ENCODE measurements at places on chromosomes 11 and 22. TPM values are rescaled to one million over a fixed set of nuclear protein-coding genes. Genes with fewer than 3 reads are reported as not detected.
A peak's percentile ranks its signal among the peaks of the same experiment; 100 is the strongest.

Gene APOA1
- total RNA-seq, result 4.4 TPM

Gene VWCE
- total RNA-seq, result 13.8 TPM

DNA sequence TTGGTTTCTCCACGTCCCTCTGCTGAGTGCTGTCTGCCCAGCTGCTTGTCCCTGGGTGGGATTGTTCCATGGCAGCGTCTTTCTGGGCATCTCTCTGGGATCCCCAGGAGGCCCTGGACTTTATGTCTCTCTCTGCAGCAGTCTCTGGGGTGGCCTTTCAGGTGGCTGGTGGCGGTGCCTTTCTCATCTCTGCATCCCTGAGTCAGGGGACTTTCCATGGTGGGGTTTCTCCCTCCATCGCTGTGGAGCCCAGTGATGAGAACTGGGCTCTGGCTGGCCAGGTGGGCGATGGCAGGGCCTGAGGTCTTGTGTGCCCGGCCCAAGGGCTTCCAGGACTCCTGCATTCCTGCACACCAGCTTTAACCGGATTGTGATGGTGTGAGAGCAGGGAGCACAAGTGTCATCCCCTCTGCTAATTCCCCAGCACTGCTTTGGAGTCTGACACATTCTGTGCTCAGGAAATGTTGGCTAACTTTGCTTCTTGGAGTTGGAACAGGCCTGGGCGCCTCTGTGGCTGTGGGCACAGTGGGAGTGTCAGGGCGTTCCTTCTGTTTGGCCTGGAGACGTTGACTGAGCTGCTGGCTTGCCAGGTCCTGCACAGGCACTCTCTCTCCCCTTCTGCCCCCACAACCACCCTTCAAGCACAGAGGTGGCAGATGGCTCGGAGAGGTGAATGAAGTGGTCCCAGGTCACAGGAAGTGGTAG is 27.9 kb downstream of the FAM83F start:
- DNase-seq, result no peak
- no peaks in the 10 kb centered on the region for H3K27me3 ChIP-seq
- H3K4me1 ChIP-seq, result peaks cover 11% of the 10 kb centered on the region
- no peak overlapping the region for H3K4me3 ChIP-seq
- H3K27ac ChIP-seq, result peak overlapping the region; percentile 63

Gene IGF2
- total RNA-seq, result 1.5 TPM

DNA sequence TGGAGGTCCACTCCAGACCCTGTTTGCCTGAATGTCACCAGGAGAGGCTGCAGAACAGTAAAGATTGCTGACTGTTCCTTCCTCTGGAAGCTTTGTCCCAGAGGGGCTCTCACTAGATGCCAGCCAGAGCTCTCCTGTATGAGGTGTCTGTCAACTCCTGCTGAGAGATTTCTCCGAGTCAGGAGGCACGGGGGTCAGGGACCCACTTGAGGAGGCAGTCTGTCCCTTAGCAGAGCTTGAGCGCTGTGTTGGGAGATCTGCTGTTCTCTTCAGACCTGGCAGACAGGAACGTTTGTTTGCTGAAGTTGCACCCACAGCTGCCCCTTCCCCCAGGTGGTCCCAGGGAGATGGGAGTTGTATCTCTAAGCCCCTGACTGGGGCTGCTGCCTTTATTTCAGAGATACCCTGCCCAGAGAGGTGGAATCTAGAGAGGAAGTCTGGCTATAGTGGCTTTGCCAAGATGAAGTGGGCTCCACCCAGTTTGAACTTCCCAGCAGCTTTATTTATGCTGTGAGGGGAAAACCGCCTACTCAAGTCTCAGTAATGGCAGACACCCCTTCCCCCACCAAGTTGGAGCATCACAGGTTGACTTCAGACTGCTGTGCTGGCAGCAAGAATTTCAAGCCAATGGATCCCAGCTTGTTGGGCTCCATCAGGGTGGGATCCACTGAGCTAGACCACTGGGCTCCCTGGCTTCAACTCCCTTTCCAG is 99.4 kb downstream of the PDE3B start:
- DNase-seq, result no peak
- no peak overlapping the region for H3K4me3 ChIP-seq
- no peaks in the 10 kb centered on the region for H3K36me3 ChIP-seq
- H3K27me3 ChIP-seq, result no peaks in the 10 kb centered on the region
- peaks cover 22% of the 10 kb centered on the region for H3K4me1 ChIP-seq
- H3K27ac ChIP-seq, result no peak overlapping the region

- H3K36me3 ChIP-seq, result peaks cover 5% of the 10 kb centered on the region
- H3K27me3 ChIP-seq, result no peaks in the 10 kb centered on the region
- H3K4me3 ChIP-seq, result no peak overlapping the region
- DNase-seq, result no peak
- no peaks in the 10 kb centered on the region for H3K4me1 ChIP-seq
These were observed 179.6 kb upstream of the PDGFD start for GRCh38 chr11:104343578-104343977.

GRCh38 chr11:70192666-70193410 is 10.3 kb upstream of the FADD start:
- H3K4me3 ChIP-seq, result no peak overlapping the region
- peaks cover 3% of the 10 kb centered on the region for H3K4me1 ChIP-seq
- no peaks in the 10 kb centered on the region for H3K36me3 ChIP-seq
- no peaks in the 10 kb centered on the region for H3K27me3 ChIP-seq

DNA sequence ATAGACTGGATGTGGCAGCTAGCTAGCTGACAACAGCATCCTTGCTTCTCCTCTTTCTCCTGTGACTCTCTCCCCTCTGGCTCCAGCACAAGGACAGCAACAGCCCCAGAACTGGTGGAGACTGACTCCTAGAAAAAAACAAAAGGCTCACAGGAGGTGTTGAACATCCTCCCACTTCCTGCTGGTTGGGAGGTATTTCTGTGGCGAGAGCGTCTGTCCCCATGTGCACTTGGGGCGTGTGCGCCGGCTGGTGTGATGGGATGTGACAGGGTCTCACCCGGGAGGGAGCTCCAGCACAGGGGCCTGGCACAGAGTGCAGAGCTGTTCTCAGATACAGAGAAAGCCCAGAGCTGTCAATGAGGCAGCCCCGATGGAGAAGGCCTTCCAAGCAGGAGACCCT is 107.2 kb upstream of the E2F8 start:
- H3K36me3 ChIP-seq, result no peaks in the 10 kb centered on the region
- H3K27ac ChIP-seq, result no peak overlapping the region
- H3K4me3 ChIP-seq, result no peak overlapping the region
- no peak for DNase-seq

DNA sequence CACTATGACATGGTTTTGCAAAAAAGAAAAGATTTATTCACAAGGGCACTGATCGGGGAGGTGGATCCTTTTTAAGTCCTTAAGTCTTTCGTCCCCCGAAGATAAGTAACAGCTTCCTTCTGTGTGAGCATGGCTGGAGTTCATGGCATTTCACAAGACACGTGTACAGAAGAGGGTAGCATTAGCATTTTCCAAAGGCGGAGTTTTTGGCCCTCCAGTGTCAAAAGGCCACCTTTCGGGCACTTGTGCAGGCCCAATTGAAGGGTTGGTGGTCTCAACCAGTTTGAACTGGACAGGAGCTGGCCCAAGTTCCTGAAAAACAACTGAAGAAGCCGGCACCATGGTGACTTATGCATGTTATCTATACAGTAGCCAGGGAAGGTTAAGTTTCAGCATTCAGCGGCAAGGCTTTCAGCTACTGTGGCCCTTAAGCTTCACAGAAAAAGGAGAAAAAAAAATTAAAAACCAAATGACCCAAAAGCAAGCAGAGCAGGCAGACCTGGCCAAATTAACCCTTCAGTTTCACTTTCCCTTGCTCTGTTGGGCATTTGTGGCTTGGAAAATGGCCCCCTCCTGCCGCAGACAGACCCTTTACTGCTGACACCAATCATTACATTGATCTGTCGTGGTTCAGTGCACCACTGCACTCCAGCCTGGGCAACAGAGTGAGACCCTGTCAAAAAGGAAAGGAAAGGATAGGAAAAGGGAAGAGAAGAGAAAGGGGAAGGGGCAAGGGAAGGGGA is 18.7 kb downstream of the ZNF74 start:
- H3K36me3 ChIP-seq, result peaks cover 4% of the 10 kb centered on the region
- H3K27me3 ChIP-seq, result no peaks in the 10 kb centered on the region
- peak overlapping the region; percentile 9 for H3K27ac ChIP-seq
- no peak for DNase-seq
- H3K4me1 ChIP-seq, result peaks cover 7% of the 10 kb centered on the region
- no peak overlapping the region for H3K4me3 ChIP-seq

Gene MMP10
- total RNA-seq, result not detected

DNA sequence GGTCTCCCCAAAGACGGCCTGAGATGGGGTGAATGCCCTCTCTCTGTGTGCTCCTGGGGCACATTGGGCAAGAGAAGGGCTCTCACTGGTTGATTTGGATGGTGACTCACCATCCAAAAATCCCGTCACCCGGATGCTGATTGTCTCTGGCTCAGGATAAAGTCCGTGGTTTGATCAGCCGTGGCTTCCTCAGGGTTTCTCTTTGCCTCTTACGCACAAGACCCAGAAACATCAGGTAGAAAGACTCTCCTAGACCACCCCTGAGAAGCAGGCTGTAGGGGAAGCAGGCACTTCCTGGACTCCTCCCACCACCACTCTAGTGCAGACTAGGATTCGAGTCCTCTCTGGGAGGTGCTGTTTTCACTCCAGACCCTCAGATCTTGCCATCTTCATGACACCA is 176.1 kb upstream of the NCAM1 start:
- no peak overlapping the region for H3K27ac ChIP-seq
- H3K27me3 ChIP-seq, result peaks cover 7% of the 10 kb centered on the region
- H3K4me1 ChIP-seq, result peaks cover 29% of the 10 kb centered on the region
- no peaks in the 10 kb centered on the region for H3K36me3 ChIP-seq
- no peak overlapping the region for H3K4me3 ChIP-seq

Gene DEUP1
- 0.44 TPM for total RNA-seq

GRCh38 chr11:93784145-93784934 is at the start of gene MED17:
MED17 (plus strand) TSS chr11:93784282; CDS start chr11:93784514, 232 bp downstream.
- peaks cover 23% of the 10 kb centered on the region for H3K4me1 ChIP-seq
- DNase-seq, result peak; percentile 91

- no peaks in the 10 kb centered on the region for H3K36me3 ChIP-seq
- peaks cover 5% of the 10 kb centered on the region for H3K27me3 ChIP-seq
- no peak for DNase-seq
- H3K4me1 ChIP-seq, result no peaks in the 10 kb centered on the region
- H3K27ac ChIP-seq, result no peak overlapping the region
These were observed 377.4 kb upstream of the LARGE1 start for GRCh38 chr22:34297536-34298120.

GRCh38 chr11:4654635-4655369 is 11.0 kb downstream of the OR51E1 start:
- no peaks in the 10 kb centered on the region for H3K36me3 ChIP-seq
- peaks cover 3% of the 10 kb centered on the region for H3K4me1 ChIP-seq
- peaks cover 3% of the 10 kb centered on the region for H3K27me3 ChIP-seq
- no peak overlapping the region for H3K4me3 ChIP-seq
- no peak for DNase-seq
- no peak overlapping the region for H3K27ac ChIP-seq

DNA sequence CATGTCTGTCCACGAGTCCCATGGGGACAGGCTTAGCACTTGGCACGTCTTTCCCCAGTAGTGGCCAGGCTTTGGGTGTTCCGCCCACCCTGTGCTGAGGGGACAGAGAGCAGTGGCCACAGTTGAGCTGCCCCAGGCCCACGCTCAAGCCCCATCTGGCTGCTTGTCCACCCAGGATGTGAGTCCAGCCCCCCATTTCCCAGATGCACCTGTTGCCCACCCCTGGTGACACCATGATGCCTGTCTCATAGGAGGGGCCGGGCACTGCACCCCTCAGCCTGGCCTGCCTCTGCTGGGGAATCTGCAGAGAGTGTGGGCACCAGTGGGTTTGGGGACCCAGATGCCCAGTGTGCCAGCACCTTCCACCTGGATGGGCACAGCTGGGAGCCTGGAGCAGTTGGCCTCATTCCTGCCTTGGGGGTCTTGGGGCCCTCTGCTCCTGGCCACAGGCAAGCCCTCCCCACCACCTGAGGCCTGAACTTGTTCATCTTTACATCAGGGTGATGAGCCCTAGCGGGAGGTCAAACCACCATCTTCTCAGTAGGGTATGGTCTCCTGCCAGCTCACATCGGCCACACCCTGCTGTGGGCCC is 5.7 kb downstream of the SIGIRR start:
- no peak overlapping the region for H3K4me3 ChIP-seq
- no peak for DNase-seq
- no peaks in the 10 kb centered on the region for H3K36me3 ChIP-seq
- no peak overlapping the region for H3K27ac ChIP-seq

DNA sequence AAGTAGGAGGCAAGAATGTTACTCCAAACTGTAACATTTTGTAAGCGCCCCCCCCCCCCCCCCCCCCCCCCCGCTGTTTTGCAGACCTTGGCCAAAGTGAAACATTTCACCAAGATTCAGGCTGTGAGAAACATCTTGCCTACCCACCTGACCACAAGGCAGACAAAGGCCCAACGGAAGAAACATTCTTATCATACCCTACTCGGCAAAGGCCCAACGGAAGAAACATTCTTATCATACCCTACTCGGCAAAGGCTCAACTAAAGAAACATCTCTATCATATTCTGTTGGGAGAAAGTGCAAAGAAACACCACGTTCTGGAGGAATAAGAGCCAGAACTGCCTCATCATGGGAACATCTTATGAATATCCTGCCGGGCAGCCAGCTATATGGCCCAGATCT is 117.1 kb downstream of the JRKL start:
- DNase-seq, result no peak
- H3K4me3 ChIP-seq, result no peak overlapping the region
- H3K27me3 ChIP-seq, result no peaks in the 10 kb centered on the region
- no peaks in the 10 kb centered on the region for H3K4me1 ChIP-seq
- H3K27ac ChIP-seq, result no peak overlapping the region
- no peaks in the 10 kb centered on the region for H3K36me3 ChIP-seq

GRCh38 chr11:2138431-2139122 is 612 bp downstream of the IGF2 start:
- DNase-seq, result peak; percentile 42
- H3K36me3 ChIP-seq, result peaks cover 5% of the 10 kb centered on the region
- H3K4me3 ChIP-seq, result peak overlapping the region; percentile 59
- no peak overlapping the region for H3K27ac ChIP-seq

Gene SEPTIN5
- total RNA-seq, result 12.6 TPM

- H3K27ac ChIP-seq, result no peak overlapping the region
- no peaks in the 10 kb centered on the region for H3K36me3 ChIP-seq
- no peak overlapping the region for H3K4me3 ChIP-seq
- DNase-seq, result no peak
- H3K27me3 ChIP-seq, result peaks cover 6% of the 10 kb centered on the region
These were observed 15.7 kb downstream of the GLB1L2 start for GRCh38 chr11:134347441-134347840.

Gene UBQLNL
- 0.24 TPM for total RNA-seq

Gene PRDM10
- total RNA-seq, result 17.9 TPM
